ENCODE measurements at places on chromosomes 2 and 18. TPM values are rescaled to one million over a fixed set of nuclear protein-coding genes. Genes with fewer than 3 reads are reported as not detected.

GRCh38 chr2:234699456-234699855, 202.6 kb upstream of the ARL4C start:
- DNase-seq, result no peak

GRCh38 chr2:113342650-113343049, 63.9 kb upstream of the PAX8 start:
- no peak for DNase-seq

- peak; percentile 18 for DNase-seq
Observed at GRCh38 chr2:24164416-24164973, 10.4 kb upstream of the FAM228A start.

DNA sequence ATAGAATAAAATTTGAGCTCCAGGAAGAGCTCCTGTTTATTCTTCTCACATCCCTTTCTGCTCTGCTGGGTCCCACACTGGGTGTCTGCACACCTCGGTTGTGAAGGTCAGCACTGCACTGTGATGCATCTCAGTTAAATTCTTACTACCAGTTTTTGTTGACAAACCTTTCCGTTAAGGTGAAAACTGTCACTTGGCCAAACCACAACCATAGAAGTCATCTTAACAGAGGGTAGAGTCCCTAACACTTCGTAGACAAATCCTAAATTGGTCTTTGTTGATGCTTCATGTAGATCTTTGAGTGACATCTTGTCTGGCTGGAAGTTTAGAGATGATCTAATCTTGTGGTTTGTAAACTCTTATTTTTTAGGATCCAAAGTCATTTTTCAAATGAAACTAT, 167.4 kb upstream of the MAP3K20 start:
- no peak for DNase-seq

DNA sequence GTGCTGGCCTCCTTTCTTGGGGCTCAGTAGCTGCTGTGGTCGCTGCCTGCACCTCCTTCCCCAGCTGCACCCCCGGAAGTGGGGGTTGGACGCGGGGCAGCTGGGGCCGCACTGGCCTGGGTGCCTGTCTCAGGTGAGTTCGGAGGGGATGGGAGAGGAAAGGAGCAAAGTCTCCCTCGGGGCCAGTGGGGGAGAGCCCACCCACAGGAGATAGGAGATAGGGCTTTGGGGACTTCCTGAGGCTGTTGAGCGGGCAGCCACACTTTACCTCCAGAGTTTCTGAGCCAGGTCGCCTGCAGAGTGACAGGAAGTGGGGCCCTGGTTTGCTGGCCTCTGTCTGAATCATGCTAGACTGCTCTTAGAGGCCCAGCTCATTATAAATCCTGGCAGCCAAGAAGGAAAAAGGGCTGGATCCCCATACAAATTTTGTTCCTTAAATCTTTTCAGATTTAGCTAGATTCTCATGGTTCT, 8.1 kb downstream of the MBP start:
- DNase-seq, result no peak

GRCh38 chr18:21548647-21549046, 51.9 kb downstream of the ESCO1 start:
- DNase-seq, result no peak

GRCh38 chr2:46899053-46899452, 16.6 kb downstream of the MCFD2 start:
- no peak for DNase-seq

- no peak for DNase-seq
Observed at GRCh38 chr2:150465703-150466569, 21.5 kb downstream of the RND3 start.

DNA sequence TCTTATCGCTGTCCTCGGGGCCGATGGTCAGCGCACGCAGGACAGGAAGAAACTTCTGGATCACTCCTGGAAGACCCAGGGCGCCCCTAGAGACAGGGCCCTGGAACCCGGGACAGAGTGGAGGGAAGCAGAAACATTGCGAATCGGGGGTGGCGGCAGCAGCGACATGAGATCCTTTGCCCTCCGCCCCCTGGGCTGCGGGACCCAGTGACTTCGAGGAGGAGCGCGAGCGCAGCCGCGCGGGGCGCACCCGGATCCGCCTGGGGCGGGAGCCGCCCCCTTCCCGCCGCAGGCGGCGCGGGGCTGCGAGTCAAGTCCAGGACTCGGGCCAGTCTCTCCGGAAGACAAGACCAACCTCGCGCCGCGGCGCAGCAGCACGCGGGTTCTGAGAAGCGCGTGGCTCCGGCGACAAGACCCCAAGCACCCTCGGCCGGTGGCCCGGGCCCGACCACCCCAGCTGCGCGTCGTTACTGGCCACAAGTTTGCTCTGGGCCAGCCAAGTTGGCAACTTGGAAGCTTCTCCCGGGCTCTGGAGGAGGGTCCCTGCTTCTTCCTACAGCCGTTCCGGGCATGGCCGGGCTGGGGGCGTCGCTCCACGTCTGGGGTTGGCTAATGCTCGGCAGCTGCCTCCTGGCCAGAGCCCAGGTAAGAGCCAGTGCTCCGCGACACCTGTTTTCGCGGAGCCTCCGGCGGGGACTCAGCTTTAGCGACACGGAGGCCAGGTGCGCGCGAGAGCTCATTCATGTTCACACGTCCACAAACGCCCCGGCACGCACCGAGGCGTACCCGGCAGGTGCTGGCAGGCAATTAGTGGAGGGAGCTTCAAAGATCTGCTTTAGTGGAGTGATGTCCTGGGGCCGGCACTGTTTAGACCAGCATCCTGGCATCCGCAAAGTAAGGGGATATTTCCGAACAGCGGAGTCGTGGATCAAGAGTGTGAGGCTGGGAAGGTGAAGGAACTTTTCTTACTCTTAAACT, at the start of gene PTH2R:
TSS of gene PTH2R (plus strand) at position 319 of the 978 bp plus-strand sequence. CDS start at position 571, 252 bp downstream.
- DNase-seq, result peak; percentile 66

- no peak for DNase-seq
Observed at GRCh38 chr2:231684314-231685223, 23.8 kb upstream of the PTMA start.

DNA sequence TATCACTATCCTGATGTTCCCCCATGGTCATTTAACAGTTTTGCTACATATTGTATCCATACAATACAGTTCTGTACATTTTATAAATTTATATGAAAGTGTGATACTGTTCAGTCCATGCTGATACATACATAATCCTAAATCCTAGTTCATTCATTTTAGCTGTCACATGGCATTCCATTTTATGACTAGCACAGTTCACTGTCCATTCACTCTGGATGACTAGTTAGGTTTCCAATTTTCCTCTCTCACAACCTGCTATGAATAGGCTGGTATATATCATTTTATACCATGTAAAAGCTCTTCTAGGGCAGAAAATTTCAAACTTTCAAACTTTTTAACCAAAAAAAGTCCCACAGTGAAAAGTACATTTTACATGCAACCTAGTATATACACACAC, 15.2 kb downstream of the SMAD2 start:
- no peak for DNase-seq

GRCh38 chr2:237699870-237700511, 72.6 kb downstream of the LRRFIP1 start:
- no peak for DNase-seq

GRCh38 chr2:96167407-96168013, 22.3 kb upstream of the DUSP2 start:
- no peak for DNase-seq

GRCh38 chr2:142347751-142348150, 216.9 kb upstream of the LRP1B start:
- DNase-seq, result no peak

GRCh38 chr2:55459714-55460274, 40.1 kb upstream of the CCDC88A start:
- no peak for DNase-seq

- no peak for DNase-seq
Observed at GRCh38 chr2:5970347-5970746, 278.2 kb downstream of the SOX11 start.

DNA sequence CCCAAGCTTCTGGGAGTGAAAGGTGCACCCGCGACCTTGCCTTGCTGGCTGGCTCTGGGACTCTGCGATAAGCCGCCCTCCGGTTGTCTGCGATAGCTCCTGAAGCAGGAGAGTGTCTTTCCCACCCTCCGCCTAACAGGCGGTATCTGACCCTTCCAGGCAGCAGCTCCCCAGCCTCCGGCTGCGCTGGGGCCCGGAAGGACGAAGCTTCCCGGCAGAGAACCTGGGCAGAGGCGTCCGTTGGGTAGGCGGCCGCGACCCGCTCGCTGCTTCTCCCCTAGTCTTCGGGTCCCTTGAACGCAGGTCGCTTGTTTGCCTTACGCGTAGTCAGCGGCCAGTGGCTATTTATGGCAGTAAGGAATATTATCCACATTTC, 446 bp upstream of the RHBDD1 start:
- DNase-seq, result no peak

- DNase-seq, result peak; percentile 6
Observed at GRCh38 chr2:80086831-80087230, 217.7 kb downstream of the LRRTM1 start.

DNA sequence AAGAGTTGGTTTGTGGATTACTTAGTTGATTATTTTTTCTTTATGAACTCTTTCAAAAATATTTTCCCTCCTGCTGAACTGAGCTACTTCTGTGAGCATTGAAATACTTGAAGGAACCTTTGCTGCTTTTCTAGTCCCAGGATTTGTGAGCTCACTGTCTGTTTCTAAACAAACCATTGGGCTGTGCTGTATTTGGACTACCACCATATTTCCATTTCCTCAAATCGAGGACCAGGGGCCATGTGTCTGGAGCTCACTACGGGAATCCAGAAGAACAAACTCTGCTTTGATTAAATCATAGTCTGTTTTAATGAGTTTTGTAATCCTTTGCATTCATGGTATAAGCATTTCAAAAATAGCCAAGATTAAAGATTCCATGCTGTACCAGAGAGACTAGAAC, 1.3 kb downstream of the MRPL33 start:
- no peak for DNase-seq

- no peak for DNase-seq
Observed at GRCh38 chr2:209389171-209389618, 34.7 kb upstream of the MAP2 start.

- peak; percentile 38 for DNase-seq
Observed at GRCh38 chr2:17879137-17879912, 858 bp downstream of the KCNS3 start.

GRCh38 chr2:226159875-226160479, 639.6 kb downstream of the IRS1 start:
- DNase-seq, result peak; percentile 16

DNA sequence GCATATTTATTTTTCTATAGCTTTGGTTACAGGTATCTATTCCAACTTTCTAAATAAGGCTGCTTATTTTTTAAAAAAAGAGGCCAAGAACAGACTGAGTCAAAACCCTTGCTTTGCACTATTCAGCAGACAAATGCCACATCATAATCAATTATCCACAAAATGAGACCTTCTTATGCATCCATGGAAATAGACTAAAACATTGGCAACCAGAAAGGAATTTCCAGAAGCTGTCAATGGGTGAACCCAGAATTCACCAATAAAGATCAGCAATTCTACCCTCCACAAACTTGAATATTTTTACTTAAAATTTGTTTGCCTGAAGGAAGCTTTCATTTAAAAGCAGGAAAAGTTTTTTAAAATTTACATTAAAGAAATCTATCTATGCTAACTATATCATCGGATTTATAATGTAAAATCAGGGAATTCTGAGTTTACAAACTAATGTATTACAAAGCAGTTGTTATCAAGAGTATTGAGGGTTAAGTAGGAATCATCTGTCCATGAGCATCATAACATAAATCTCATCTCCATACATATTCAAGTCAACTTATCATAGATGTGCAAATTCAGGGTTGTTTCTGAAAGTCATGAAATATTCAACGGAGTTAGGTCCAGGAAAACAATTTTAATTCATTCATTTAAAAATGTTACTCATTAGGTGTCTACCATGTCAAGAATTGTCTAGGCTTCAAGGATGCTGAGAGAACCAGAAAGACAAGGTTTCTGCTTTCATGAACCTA, 548.0 kb downstream of the SATB2 start:
- no peak for DNase-seq

GRCh38 chr18:61703508-61703907, 189.3 kb downstream of the RNF152 start:
- DNase-seq, result no peak

- DNase-seq, result no peak
Observed at GRCh38 chr2:96534701-96535181, 1.8 kb upstream of the ARID5A start.

GRCh38 chr2:9613291-9613690, 17.5 kb downstream of the YWHAQ start:
- peak; percentile 82 for DNase-seq

DNA sequence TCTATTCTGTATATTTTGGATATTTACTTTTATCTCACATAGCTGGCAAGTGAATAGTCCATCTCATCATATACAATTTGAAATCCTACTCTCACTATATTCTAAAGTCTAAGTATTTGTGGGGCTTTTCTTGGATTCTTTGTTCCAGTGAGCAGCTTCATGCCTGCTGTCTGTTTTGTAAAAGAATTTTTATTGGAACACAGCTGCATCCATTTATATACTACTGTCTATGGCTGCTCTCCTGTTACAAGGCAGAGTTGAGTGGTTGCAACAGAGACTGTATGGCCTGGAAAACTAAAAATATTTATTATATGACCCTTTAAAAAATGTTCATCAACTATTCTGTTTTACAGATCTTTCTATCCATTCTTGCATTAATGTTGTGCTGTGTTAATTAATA, 193.3 kb upstream of the KLHL14 start:
- no peak for DNase-seq

DNA sequence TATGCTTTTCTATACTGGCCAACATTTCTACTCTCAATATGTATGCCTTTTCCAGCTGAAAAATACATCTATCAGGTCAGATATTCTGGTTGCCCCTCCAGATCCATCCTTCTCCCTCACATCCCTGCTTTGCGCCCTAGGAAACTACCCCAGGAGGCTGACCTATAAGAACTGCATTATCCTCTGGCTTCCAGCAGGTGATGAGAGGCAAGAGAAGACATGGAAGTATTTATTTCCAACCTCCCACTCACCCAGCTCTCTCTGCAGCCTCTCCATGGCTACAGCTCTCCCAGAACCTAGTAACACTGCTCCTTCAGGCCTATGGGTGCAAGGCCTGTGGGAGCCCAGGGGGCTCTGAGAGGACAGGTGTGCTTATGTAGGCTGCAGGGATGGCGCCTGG, 42.9 kb downstream of the ARID5A start:
- DNase-seq, result no peak

- DNase-seq, result no peak
Observed at GRCh38 chr18:57048351-57048750, 98.5 kb upstream of the BOD1L2 start.

- no peak for DNase-seq
Observed at GRCh38 chr2:105777506-105778055, 32.9 kb downstream of the NCK2 start.

- no peak for DNase-seq
Observed at GRCh38 chr2:98472132-98472650, 27.5 kb downstream of the INPP4A start.

GAD1 gene
- polyA plus RNA-seq, result 0.39 TPM

FAM124B gene
- polyA plus RNA-seq, result not detected

METTL8 gene
- polyA plus RNA-seq, result 16.5 TPM

SERPINB8 gene
- polyA plus RNA-seq, result 0.90 TPM

C2orf72 gene
- polyA plus RNA-seq, result 2.2 TPM

MRO gene
- polyA plus RNA-seq, result not detected

ILKAP gene
- 61.0 TPM for polyA plus RNA-seq

DLGAP1 gene
- polyA plus RNA-seq, result 0.89 TPM

ODC1 gene
- 117 TPM for polyA plus RNA-seq

THUMPD2 gene
- polyA plus RNA-seq, result 11.8 TPM

ZSWIM2 gene
- not detected for polyA plus RNA-seq

UGT1A10 gene
- not detected for polyA plus RNA-seq
